ENCODE measurements at places on chromosomes 7 and 10.

- DNase-seq: no peak
These were observed 33.7 kb upstream of the DPYSL4 start for GRCh38 chr10:132152896-132153580.

DNA sequence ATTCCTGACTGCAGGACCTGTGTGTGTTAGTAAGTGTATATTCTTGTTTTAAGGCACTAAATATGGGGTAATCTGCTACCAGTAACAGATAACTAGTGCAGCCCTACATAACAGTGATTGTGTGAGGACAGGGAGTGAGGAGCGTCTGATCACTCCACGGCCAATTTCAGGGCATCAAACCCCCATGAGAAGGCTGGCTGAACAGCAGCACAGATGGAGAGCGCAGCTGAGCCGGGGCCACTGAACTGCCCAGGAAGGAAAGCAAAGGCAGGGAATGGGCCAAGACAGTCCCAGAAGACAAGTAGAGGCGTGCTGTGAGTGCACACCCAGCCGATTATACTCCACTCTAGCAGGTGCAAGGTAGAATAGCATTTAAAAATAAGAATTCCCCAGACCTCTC is 157.1 kb upstream of the CHST15 start:
- no peak for DNase-seq

DNA sequence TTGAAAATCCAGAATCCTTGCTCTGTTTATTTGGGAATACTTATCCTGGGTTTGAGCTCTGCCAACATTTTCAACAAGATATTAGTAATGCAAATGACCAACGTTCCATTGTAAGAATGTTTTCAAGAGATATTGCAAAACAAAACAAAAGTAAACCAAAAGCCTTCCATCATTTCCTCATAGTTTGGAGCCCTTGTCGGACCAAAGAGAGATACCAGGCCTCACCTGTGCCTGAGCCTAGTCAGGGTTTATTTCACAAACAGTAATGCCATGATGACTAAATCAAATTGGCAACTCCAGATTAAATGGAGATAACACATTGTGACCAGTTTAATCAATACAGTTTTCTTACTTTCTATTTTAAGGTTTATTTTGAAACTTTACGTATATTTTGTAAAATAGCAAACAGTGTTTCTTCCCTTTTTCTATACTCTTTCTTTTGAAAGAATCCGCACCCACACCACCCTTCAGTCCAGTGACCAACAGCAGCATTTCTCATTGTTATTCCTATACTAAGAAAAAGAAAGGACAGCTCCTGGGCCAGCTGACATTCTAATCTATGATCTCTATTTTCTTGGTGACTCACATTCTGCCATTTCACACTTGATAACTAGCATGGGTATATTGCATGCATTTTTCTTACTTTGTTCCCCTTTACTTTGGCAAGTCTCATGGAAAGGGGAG is 168.5 kb upstream of the MEOX2 start:
- DNase-seq: no peak

GRCh38 chr7:157250605-157251228 is 86.1 kb upstream of the DNAJB6 start:
- DNase-seq: peak; percentile 83

DNA sequence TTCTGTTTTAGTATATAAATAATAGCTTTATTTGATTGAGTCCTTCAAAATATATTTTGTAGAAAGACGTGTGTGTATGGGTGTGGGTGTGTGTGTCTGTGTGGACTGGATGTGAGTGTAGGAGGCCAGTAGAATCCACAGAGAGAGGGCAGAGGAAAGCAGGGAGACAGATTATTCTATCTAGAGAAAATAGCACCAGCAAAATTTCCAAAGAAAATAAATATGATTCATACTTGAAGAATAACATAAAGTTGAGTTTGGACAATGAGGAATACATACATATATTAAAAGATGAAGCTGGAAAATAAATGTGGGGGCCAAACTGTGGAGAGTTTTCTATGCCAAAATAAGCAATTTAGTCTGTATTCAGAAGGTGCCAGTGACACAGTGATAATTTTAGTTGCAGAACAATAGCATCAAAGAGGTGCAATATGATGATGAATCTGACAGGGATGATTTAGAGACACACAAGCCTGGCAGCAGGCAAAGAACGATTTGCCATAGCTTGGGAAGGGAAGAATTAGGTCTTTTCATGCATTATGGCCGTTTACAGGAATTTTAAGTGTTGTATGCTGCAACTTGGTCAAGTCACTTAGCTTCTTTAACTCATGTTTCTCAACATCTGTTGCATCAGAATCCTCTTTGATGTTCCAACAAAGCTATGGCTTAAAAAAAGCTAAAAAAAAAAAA is 121.3 kb downstream of the SEMA3A start:
- DNase-seq: peak; percentile 13

DNA sequence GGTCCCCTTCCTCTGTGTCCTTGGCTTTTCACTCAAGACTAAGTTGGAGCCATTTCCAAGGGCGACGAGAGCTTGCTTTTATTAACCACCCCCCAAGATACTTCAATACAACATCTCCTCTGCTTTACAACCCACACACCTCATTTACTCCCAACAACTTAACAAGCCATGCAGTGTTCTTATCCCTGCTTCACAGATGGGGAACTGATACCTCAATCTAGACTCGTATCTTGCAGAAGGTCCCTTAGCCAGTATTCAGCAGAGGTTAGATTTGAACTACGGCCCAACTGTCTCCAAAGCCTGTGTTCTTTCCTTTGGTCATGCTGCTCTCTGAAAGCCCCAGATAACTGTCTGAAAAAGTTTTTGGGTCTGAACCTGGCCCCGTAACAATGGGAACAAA is 444.8 kb downstream of the GRID1 start:
- DNase-seq: no peak

GRCh38 chr10:105742923-105743322 is 1101.8 kb downstream of the SORCS3 start:
- no peak for DNase-seq

GRCh38 chr7:42350801-42351200 is 113.8 kb upstream of the GLI3 start:
- no peak for DNase-seq

DNA sequence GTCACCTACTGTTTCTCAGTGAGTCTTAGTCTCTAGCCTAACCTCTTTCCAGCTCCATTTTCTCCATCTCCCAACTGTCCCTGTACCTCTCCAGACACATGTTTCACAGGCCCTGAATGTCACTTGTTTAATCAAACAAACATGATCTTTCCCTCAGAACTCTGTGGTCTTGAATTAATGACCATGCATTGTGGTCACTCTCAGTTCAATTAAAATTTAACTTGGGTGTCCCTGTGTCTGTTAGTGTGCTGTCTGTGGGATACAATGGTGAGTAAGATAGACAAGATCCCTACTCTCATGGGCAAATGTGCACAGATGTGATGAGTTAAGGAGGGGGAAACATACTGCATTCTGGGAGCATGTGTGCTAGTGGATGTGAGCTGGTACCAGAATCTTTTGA is 65.0 kb downstream of the RBM33 start:
- no peak for DNase-seq

GRCh38 chr7:105493923-105494315 is 28.2 kb downstream of the PUS7 start:
- no peak for DNase-seq

DNA sequence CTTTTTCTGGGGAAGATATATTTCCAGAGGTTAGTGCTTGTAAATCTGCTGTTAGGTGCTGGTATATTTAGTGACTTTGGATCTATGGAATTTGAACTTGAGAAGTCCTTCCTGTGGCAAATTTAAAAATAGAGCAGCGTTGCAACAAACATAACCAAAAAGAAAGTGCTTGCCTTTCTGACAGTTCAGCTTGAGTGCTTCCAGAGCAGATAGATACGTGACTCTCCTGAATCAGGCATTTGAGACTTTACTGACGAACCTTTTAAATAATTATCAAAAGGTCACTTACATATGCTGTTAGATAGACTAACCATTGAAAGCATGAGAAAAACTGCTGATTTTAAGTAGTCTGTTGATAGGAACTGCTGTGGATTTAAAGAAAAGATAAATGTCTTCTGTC is 387.5 kb upstream of the LRRTM3 start:
- no peak for DNase-seq

GRCh38 chr10:34427911-34428216 is 387.2 kb downstream of the PARD3 start:
- DNase-seq: peak; percentile 29

GRCh38 chr10:22712956-22713852 is 1.2 kb downstream of the PIP4K2A start:
- peak; percentile 77 for DNase-seq
